ENCODE measurements at places on chromosomes 1 and 21. TPM values are rescaled to one million over a fixed set of nuclear protein-coding genes. Genes with fewer than 3 reads are reported as not detected.

CGN gene
- 33.5 TPM for polyA plus RNA-seq

LCE1C gene
- polyA plus RNA-seq: not detected

SH2D5 gene
- polyA plus RNA-seq: 0.22 TPM

AIRE gene
- polyA plus RNA-seq: 7.0 TPM

PGBD5 gene
- 0.74 TPM for polyA plus RNA-seq

TARBP1 gene
- polyA plus RNA-seq: 15.7 TPM

C1QA gene
- 128 TPM for polyA plus RNA-seq

NIT1 gene
- 91.8 TPM for polyA plus RNA-seq

IGSF5 gene
- polyA plus RNA-seq: 0.78 TPM

ASTN1 gene
- not detected for polyA plus RNA-seq

NTPCR gene
- polyA plus RNA-seq: 55.1 TPM

SLC9C2 gene
- not detected for polyA plus RNA-seq

PKP1 gene
- polyA plus RNA-seq: 0.45 TPM

PRKCZ gene
- 82.6 TPM for polyA plus RNA-seq

OR2T11 gene
- not detected for polyA plus RNA-seq

EXO5 gene
- polyA plus RNA-seq: 5.9 TPM

SELP gene
- 9.1 TPM for polyA plus RNA-seq

HORMAD1 gene
- 0.07 TPM for polyA plus RNA-seq

IFI44L gene
- polyA plus RNA-seq: 8.4 TPM

ARHGEF16 gene
- polyA plus RNA-seq: 31.0 TPM

DEPDC1 gene
- polyA plus RNA-seq: 7.4 TPM

UMODL1 gene
- polyA plus RNA-seq: 0.43 TPM

ST6GALNAC5 gene
- polyA plus RNA-seq: 4.0 TPM

C1orf198 gene
- polyA plus RNA-seq: 9.5 TPM

PARS2 gene
- polyA plus RNA-seq: 4.8 TPM

SARS1 gene
- polyA plus RNA-seq: 190 TPM

IL10 gene
- 5.1 TPM for polyA plus RNA-seq

TMEM125 gene
- 81.0 TPM for polyA plus RNA-seq

HAPLN2 gene
- 25.9 TPM for polyA plus RNA-seq

RPTN gene
- not detected for polyA plus RNA-seq

ANXA9 gene
- 0.43 TPM for polyA plus RNA-seq

CLEC20A gene
- polyA plus RNA-seq: 0.04 TPM

OR2T35 gene
- not detected for polyA plus RNA-seq

LINGO4 gene
- polyA plus RNA-seq: not detected

DNAH14 gene
- polyA plus RNA-seq: 3.9 TPM

ADORA3 gene
- polyA plus RNA-seq: 2.5 TPM

PCSK9 gene
- 0.54 TPM for polyA plus RNA-seq

FCRL4 gene
- polyA plus RNA-seq: 0.09 TPM

APCS gene
- polyA plus RNA-seq: not detected

SLC45A3 gene
- polyA plus RNA-seq: 10.6 TPM

GPR25 gene
- 0.07 TPM for polyA plus RNA-seq

OPTC gene
- polyA plus RNA-seq: not detected

EPHX1 gene
- polyA plus RNA-seq: 7.6 TPM

FAM72C gene
- polyA plus RNA-seq: 1.3 TPM

CLCA1 gene
- 302 TPM for polyA plus RNA-seq

Measured in small intestine (tissue), 16 donors.